Epithelial cell of prostate (primary cell): ENCODE measurements at places on chromosomes 16 and 17.

DNA sequence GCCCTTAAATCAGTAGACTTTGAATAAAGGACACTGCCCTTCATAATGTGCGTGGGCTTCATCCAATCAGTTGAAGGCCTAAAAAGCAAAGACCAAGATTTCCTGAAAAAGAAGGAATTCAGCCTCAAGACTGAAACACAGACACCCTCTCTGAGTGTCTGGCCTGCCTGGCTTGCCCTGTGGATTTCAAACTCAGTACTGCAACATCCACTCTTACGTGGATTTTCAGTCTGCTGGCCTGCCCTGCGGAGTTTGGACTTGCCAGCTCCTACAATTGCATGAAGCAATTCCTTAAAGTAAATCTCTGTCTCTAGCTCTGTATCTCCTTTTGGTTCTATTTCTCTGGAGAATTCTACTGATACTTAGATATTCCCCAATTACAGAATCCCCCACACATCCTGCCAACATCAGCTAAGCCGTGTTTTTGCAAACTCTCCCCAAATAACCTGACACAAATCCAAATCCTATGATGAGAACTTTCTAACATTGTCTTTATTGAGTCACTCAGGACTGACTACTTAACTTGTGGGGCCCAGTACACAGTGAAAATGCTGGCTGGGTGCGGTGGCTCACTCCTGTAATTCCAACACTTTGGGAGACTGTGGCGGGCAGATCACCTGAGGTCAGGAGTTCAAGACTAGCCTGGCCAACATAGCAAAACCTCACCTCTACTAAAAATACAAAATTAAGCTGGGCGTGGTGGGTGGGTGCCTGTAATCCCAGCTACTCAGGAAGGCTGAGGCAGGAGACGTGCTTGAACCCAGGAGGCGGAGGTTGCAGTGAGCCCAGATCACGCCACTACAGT, 7.2 kb upstream of the TNFRSF17 start:
- DNase-seq = no peak

DNA sequence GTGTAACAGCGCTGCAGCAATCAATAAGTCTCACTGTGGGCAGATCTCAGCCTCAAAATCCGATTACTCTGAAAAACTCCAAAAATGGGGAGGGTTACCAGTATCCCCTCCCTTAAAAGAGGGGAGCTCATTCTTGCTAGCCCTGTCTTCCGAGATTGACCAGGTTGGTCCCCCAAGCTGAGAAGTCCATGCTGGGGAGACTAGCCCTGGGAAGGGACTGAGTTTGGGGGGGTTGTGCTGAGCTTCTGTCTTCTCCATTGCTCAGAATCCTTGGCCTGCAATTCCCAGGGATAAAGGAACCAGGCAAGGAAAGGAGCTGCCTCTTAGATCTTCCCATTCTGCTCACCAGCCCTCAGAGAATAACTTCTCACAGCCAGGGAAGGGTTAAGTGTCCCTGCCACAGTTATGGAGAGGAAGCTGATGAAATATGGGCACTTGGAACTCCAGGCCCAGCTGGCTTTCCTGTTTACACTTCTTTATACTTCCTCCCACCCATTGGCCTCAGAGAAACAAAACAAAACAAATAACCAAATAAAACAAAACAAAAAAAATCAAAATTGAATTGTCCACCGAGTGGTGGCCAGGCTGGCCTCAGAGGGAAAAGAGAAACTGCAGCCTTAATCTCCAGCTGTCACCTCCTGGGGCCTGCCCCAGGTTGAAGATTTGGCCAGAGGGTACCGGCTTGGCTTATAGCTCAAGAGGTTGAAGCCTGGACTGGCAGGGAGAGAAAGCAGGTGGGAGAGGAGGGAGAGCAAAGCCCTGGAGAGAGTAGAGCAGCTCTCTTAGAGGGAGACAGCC, 2.6 kb downstream of the HOXB3 start:
- no peak for DNase-seq

GRCh38 chr17:65931246-65932149, 260.4 kb downstream of the CEP112 start:
- no peak for DNase-seq

DNA sequence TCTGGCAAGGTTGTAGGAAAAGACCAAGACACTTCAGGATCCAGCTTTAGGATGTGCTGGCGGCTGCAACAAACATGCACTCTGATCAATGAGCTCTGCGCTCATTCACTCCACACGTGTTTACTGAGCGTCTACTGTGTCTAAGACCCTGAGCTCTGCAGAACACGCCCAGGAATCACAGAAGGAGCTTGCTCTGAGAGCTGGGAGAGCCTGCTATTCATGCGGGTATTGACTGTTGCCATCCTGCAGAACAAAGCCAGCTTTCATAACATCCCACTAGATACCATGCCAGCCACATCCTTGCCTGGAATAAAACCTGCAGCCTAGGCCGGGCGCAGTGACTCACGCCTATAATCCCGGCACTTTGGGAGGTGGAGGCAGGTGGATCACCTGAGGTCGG, 44.1 kb downstream of the NXN start:
- DNase-seq = no peak

- no peak for DNase-seq
Measured at GRCh38 chr17:70084476-70084875, 9.5 kb downstream of the KCNJ16 start.

GRCh38 chr17:58268326-58268725, 12.4 kb downstream of the MPO start:
- no peak for DNase-seq

- no peak for DNase-seq
Measured at GRCh38 chr17:50511058-50511457, 2.8 kb downstream of the MYCBPAP start.

GRCh38 chr16:71986131-71986530, 14.1 kb downstream of the PKD1L3 start:
- DNase-seq = no peak

- peak; percentile 34 for DNase-seq
Measured at GRCh38 chr17:43791589-43791988, 11.4 kb downstream of the CFAP97D1 start.

GRCh38 chr16:9661336-9662017, 520.8 kb downstream of the GRIN2A start:
- no peak for DNase-seq

GRCh38 chr16:53817117-53817755, 113.3 kb downstream of the FTO start:
- peak; percentile 53 for DNase-seq

- no peak for DNase-seq
Measured at GRCh38 chr16:12499032-12499745, 304.5 kb downstream of the CPPED1 start.

DNA sequence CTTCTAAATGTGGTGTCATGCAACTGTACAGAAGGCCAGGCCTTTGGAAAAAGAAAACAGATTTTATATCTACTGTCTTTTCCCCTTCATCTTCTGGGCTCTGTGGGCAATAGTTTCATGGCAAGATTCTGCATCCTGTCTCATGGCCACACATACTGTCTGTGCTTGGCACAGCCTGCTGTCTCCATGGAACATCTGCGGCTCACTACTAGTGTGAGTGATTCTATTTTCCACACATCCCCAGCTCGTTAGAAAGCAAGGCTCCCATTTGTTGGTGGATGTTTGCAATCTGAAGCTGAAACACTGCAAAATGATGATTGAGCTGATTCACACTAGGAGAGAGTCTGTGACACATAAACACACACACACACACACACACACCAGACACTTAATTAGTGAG, 32.4 kb downstream of the CACNG3 start:
- DNase-seq = no peak

GRCh38 chr17:81097134-81097942, 62.4 kb downstream of the BAIAP2 start:
- DNase-seq = no peak

GRCh38 chr16:79081297-79082066, 519.1 kb downstream of the MAF start:
- no peak for DNase-seq

DNA sequence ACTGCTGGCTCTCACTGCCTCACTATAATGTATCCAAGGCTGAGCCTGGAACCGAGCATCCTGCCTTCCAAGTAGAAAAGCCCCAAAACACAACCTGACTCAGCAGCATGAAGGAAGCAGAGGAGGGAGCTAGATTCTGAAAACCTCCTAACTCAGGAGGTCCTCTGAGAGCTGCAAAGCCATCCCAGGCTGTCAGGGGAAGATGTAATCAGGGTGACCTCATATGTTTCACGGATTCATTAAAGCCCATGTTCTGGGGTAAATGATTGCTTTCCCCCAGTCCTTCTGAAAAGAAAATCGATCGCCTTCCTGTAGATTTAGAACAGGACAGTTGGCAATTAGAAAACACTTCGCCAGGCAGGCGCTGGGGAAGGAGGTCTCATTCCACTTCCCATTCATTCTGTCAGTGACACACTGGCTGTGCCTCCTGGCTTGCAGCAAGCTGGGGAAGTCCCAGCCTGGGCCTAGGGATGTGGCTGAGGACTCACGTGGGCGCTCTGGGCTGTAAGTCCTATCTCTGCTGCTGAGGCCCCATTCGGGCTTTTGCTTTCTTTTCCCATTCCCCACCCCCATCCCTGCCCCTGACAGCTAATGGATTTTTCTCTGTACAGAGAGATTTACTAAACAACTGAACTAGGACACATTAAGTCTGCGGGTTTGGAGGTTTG, 75.7 kb upstream of the TMEM132E start:
- DNase-seq = no peak

- DNase-seq = no peak
Measured at GRCh38 chr17:74740641-74741387, 3.8 kb downstream of the RAB37 start.

GRCh38 chr16:79168321-79168720, 432.2 kb downstream of the MAF start:
- no peak for DNase-seq

- no peak for DNase-seq
Measured at GRCh38 chr16:83717814-83718213, 90.0 kb upstream of the HSBP1 start.

DNA sequence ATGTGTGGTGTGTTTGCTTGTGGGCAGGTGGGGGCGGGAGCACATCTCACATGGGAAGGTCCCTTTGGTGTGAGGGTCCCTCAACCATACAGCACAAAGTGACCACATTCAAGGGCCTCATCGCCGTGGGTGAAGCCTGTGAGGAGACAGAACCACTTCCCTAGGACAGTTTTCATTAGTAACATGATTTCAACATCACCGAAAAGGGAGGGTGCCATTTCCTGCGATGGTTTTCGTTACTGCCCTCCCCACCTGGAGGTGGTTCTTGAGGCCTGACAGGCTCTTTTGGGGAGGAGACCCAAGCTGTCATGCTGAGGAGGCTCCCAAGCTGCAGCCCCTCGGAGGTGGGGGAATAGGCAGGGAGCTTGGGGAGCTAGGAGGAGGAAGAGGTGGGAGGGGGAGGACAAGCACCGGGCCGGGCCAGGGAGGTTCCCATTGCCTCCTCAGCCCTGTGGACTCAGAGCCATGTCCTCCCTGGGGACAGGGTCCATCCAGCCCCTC, 9.5 kb downstream of the CD300LB start:
- no peak for DNase-seq

DNA sequence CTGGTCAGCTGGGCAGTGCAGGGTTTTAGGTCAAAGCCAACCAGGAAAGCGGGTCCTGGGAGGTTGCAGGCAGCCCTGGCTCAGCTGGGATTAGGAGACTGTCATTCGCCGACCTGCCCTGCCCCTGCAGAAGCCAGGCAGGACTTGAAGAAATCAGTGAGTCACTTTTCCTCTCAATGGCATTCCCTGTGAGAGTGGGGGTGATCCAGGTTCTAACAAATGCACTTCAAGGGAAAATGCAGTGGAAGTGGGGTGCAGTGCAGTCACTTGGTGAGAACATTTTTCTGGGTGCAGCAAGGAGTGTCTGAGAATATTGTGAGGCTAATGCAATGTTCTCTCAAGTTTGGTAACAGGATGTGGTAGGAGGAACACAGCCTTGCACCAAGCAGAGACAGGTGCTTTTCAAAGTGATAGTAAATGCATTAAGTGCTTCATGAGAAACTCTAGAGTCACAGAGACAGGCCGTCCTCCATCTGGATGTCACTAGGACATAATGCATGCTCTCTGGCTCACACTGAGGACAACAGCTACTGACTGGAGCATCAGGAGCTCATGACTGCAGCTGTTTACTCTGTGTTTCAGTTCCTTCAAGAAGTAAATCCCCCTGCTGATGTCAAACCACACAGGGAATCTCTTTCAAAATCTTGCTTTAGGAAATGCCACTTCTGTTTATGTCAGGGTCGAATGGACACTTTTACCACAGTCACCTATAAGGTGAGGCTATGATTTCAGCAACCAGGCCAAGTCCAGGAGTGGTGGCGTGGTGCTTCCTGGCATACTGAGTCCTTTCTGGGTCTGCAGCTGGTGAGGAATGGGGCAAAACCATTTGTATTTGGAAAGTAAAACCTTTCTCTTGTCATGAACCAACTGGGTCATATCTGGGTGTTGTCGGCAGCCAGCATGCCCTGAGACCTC, 16.7 kb downstream of the CDK5R1 start:
- DNase-seq = no peak

- DNase-seq = no peak
Measured at GRCh38 chr16:11167581-11167980, 88.4 kb downstream of the SOCS1 start.

- DNase-seq = no peak
Measured at GRCh38 chr17:75272848-75273184, 1.8 kb upstream of the MIF4GD start.

DNA sequence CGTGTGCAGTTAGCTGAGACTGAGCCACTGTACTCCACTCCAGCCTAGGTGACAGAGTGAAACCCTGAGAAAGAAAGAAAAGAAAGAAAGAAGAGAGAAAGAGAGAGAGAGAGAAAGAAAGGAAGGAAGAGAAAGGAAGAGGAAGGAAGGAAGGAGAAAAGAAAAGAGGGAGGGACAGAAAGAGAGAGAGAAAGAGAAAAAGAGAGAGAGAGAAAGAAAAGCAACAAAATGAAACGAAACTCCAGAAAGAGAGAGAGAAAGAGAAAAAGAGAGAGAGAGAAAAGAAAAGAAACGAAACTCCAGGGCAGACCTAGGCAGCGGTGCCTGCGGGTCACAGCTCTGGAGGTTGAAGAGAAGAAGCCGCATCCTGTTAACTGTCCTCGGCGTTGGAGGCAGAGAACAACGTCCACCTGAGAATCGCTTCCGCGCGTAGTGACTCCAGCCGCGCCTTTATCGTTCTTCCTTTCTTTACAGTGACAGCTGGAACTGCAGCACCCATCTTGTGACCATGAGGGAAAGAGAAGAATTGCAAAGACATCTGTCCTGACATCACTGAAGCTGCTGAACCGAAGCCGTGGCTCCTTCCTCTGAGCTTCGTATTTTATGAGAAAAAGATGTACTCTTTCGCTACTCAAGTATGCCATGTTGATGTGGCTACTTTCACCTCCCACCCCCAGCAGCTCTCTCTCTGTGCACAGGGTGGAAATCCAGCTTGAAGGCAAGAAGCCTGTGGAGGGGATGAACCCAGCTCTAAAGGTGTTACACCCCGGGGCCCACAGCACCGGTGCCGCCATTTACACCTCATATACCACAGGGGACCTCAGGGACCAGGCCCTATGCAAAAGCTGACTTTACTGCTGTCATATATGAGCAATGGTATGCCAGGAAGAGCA, 56.9 kb upstream of the DOC2B start:
- no peak for DNase-seq
